Stimulated activated CD4-positive, alpha-beta T cell treated with anti-CD3 and anti-CD28 coated beads, TNF-alpha, amount 100 ng/mL, for 1 hour (primary cell): ENCODE measurements at places on chromosomes 12 and 14.

GRCh38 chr12:11777962-11778361, 128.5 kb downstream of the ETV6 start:
- no peak for DNase-seq

GRCh38 chr14:54446161-54446693, 5.1 kb upstream of the CNIH1 start:
- DNase-seq = no peak

DNA sequence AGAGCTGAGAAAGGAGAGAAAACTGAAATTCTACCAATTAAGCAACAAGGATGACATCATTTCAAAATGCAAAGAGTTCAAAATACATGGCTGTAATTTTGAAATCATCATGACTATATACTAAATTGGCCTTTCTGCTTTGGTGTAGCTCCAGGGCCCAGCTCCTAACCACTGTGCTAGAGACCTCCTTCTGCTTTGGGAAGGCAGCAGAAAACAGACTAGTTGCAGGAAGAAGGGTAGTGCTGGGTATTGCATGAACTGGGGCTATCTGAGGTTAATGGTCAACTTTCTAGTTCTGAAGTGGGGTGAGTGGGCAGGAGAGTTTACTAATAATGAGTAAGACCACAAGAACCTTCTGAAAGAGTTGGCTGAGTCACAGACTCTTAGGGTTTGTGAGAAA, 66.2 kb downstream of the PTGER2 start:
- DNase-seq = no peak

DNA sequence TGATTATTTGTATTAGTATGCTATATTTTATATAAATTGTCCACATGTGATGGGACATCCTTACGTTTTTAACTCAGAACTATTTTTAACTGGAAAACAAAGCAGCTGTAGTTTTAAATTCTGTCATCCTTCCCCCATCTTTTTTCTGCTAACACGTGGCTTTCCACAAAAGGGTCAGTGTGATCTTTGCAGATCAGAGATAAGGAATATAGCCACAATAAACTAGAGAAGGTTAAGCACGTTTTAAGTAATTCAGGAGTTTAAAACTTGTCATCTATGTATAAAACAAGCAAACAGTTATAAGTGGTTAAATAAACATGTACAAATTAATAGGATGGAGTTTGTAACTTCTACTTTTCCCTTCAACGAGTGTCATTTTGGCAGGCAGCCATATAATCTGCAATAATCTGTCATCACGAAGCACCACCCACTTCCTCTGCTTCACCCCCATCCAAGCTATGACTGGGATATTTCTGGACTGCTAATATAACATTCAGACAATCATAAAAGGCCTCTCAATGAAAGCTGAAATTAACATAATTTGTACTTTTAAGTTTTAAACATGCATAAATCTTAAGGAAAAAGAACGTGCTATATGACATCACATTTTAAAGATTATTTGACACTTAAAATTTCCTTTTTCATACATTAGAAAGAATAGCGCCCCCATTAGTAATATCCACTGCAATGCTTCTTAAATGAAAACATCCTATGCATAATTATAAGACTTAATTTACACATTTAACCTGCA, 15.3 kb downstream of the TAOK3 start:
- no peak for DNase-seq

- DNase-seq = no peak
These were observed 74.2 kb upstream of the ATP2B1 start for GRCh38 chr12:89782807-89783206.

GRCh38 chr12:130017591-130018449, 114.0 kb upstream of the TMEM132D start:
- DNase-seq = no peak

GRCh38 chr12:26773313-26774104, 59.5 kb downstream of the ITPR2 start:
- DNase-seq = no peak

- DNase-seq = no peak
These were observed 704 bp downstream of the SDR39U1 start for GRCh38 chr14:24441904-24442239.

DNA sequence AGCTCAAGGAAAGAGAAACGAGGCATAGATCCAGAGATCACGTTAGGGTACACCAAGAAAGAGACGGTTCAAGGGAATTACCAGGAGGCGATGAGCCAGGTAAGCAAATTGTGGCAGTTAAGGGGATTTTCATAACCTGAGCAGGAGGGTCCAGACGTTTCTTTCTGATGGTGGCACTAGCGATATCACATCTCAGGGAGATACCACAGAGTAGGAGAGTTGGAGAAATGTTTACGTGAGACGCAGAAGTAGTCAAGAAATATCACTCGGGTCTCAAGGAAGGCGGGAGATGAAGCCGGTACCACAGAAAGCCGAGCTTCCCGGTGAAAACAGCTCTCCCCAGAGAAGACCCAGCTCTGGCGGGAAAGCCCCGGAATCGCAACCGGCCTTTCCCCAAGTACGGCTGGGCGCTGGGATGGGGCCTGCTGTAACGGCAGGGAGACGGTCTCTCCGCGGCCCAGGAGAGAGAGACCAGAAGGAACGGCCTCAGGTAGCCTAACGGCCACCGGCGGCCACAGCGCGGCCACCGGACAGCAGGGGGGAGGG, 485 bp downstream of the SENP1 start:
- DNase-seq = no peak

DNA sequence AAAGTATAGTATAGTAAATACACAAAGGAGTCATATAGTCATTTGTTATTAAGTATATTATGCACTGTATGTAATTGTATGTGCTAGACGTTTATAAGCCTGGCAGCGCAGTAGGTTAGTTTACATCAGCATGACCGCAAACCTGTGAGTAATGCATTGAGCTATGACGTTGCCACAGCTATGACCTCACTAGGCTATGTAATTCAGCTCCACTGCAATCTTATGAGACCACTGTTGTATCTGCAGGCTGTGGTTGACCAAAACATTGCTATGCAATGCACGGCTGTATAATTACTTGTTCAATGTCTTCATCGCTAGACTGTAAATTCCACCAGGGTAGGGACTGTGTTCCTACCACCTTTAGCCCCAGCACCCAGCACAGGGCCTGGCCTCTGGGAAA, 53.2 kb upstream of the VASH1 start:
- DNase-seq = no peak

DNA sequence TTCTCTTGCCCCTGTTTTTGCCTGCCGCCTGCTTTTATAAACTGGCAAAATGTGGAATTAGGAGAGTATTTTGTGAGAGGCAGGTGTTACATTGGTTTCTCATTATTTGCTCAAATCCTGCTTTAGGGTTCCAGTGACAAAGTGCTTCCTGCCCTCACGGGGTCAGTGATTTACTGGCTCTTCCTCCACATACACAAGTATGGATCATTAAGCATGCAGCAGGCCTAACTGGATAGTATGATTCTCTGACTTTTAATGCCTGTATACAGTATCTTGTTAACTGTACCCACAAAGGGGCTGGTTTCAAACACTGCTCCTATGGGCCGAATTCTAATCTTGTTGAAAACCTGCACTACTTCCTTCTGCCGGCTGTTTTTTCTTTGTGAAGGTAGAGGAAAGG, 63.2 kb downstream of the PTCSC3 start:
- no peak for DNase-seq

GRCh38 chr12:54579258-54579657, 9.2 kb downstream of the PPP1R1A start:
- no peak for DNase-seq
